AG10803 (cell line): ENCODE measurements at places on chromosomes 5 and 9.

- DNase-seq = no peak
Measured at GRCh38 chr5:137176126-137176525, 323.0 kb downstream of the SPOCK1 start.

- DNase-seq = no peak
Measured at GRCh38 chr5:64462391-64462790, 43.4 kb upstream of the RGS7BP start.

- DNase-seq = no peak
Measured at GRCh38 chr5:158978061-158978460, 121.7 kb downstream of the EBF1 start.

DNA sequence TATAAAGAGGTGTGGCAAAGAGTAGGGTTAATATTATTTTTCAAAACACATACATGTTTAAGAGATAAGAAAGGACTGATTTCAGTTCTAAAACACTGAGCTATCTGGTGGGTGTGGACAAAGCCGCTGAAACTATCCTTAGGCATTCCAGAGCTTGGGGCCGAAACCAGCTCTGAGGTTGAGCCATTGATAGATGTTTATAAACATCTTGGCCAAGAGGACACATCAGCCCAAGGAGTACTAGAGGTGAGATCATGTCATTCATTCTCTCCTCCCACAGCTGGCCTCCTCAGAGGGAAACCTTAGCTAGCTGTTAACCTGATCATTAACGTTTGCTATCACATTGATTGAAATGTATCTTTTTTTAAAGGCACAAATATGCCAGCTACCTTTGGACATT lies 89.9 kb downstream of the NLN start:
- no peak for DNase-seq

GRCh38 chr9:76693912-76694311 lies 70.3 kb upstream of the PCA3 start:
- DNase-seq = no peak
